ENCODE measurements at places on chromosomes 1 and 21. TPM values are rescaled to one million over a fixed set of nuclear protein-coding genes. Genes with fewer than 3 reads are reported as not detected.

Gene SPRR2A
- total RNA-seq: not detected

Gene TMEM269
- not detected for total RNA-seq

Gene BMP8B
- total RNA-seq: not detected

Gene AMY1B
- total RNA-seq: not detected

Gene VWA5B1
- total RNA-seq: not detected

Gene DPYD
- total RNA-seq: 67.1 TPM

Gene MTARC2
- total RNA-seq: 4.8 TPM

Gene UTS2
- total RNA-seq: 0.56 TPM

Gene GNG12
- 234 TPM for total RNA-seq

Gene C1QTNF12
- total RNA-seq: 0.85 TPM

Gene LCE2B
- not detected for total RNA-seq

Gene TMIGD3
- not detected for total RNA-seq

Gene MYOC
- total RNA-seq: 0.28 TPM

Data from regular cardiac myocyte (primary cell).